ENCODE measurements at places on chromosomes 1 and 21.

- DNase-seq, result no peak
Observed at GRCh38 chr1:57761628-57762027, 337.8 kb upstream of the DAB1 start.

DNA sequence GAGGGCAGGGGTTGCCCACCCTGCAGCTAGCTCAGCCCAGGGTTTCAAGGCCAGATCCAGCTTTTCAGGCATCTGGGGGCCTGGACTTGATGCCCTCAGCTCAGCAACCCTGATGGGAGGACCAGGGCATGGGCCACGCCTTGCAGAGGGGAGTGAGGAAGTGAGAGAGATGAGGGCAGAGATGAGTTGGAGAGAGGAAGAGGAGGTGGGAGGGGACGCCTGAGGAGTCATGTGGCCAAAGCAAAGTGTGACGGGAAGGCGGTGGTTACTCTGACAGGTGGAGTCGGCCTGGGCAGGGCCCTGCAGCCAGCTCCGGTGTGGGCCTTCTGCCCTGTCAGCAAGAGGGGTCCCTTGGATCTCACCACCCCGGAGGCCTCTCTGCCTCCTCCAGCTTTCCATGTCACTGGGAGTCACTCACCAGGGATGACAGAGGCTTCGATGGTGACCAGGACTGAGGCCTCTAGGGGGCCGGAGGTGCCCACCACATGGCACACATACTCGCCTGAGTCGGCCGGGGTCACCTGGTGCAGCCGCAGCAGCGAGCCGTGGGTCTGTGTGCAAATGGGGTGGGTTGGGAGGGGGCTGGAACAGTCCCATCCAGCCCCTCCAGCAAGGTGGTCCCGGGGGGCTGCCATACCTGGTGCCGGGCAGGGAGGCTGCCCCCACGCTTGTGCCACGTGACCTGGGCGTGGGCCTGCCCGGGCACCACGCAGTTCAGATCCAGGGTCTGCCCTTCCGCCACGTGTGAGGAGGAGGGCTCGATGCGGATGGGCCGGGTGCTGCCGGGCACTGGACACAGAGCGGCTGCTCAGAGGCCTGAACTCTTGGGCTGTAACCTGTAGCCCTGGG, 40.4 kb downstream of the LDLRAD2 start:
- DNase-seq, result no peak

DNA sequence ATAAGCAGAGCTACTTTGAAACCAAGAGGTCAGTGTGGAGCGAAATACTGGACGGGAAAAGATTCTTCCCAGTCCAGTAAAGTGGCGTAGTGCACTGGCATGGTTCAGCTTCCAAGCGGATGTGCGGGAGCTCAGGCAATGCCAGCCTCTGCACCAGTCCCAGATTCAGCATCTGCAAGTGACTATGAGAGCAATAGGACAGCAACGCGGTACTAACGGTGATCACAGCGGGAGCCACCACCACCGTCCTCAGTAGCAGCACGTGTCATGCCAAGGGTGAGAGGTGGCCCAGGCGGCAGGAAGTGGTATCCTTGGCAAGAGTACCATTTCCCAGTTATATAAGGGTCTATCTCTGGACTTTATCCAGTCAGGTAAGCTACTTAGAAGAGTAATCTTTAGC, 17.8 kb downstream of the PLD5 start:
- DNase-seq, result no peak

GRCh38 chr1:6497215-6497866, 5.9 kb upstream of the PLEKHG5 start:
- DNase-seq, result no peak

GRCh38 chr21:41290106-41290799, 26.3 kb upstream of the FAM3B start:
- no peak for DNase-seq
